Stimulated activated CD4-positive, alpha-beta T cell treated with anti-CD3 and anti-CD28 coated beads, Interleukin-1b, Interleukin-23, amount 100 ng/mL, for 24 hours (primary cell): ENCODE measurements at places on chromosomes 7 and 10.

GRCh38 chr10:43262902-43263466 lies 3.9 kb downstream of the RASGEF1A start:
- no peak for DNase-seq

DNA sequence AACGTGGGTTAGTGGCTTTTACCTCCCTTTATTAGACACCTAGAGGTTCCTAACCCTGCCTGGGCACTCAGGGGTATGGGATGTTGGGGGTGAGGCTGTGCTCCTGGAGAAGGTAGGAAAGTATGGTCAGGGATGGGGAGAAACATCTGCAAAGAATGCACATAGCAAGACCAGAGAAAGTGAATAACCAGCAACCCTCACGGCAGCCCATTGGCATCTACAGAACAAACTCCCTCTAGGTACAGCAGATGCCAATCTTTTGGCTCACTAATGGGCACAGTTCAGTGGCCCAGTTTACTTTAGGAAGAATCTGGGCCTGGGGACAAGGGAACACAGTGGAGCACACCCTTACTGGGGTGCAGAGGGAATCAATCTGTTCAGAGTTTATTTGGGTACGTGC lies 143.9 kb downstream of the JAZF1 start:
- DNase-seq = no peak

DNA sequence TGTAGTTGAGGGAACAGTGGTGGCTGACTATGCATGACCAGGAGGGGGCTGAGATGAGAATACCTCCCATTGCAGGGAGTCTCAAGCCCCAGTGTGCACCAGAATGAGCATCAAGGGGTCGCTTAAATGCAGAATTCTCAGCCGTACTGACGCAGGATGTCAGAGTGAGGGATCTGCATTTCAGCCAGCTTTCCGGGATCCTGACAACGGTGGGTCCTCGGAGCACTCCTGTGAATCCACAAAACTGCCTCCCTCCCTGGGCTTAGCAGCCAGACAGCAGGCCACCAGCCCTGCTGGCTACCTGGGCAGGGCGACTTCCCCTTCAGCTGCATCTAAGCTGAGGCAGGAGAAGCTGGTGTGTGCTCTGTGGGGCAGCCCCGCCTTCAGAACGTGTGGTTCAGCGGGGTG lies 21.8 kb upstream of the LOXL4 start:
- DNase-seq = no peak

DNA sequence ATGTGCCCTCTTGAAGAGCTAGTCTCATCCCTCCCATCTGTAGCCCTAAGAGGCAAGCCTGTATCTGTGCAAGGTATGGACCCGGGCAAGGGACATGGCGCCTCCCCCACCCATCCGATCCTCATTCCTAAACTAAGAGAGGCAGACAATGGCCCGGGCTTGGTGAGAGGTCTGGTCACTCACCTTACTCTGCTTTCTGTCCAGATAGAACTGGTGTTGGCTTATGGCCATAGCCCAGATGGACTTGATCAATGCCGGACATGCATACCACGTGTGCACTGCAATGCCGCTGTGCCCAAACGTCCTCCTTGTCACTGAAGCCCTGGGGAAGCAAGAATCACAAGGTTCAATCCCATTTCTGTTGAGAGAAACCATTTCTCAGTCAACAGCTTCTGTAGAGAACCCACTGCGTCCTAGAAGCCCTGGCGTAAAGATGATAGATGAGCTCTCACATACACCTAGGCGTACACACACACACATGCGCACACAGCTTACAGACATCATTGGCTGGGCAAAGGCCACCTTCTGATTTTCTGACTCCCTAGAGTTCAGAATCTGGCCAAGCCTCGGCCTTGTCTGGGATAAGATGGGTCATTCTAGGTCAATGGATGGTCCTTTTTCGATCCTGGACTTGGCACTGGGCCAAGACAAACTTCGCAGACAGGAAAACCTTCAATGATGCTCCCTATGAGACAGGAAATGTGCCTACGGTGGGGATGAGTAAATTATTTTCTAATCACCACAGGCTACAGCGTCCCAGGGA lies 114.6 kb downstream of the PRPF18 start:
- no peak for DNase-seq

DNA sequence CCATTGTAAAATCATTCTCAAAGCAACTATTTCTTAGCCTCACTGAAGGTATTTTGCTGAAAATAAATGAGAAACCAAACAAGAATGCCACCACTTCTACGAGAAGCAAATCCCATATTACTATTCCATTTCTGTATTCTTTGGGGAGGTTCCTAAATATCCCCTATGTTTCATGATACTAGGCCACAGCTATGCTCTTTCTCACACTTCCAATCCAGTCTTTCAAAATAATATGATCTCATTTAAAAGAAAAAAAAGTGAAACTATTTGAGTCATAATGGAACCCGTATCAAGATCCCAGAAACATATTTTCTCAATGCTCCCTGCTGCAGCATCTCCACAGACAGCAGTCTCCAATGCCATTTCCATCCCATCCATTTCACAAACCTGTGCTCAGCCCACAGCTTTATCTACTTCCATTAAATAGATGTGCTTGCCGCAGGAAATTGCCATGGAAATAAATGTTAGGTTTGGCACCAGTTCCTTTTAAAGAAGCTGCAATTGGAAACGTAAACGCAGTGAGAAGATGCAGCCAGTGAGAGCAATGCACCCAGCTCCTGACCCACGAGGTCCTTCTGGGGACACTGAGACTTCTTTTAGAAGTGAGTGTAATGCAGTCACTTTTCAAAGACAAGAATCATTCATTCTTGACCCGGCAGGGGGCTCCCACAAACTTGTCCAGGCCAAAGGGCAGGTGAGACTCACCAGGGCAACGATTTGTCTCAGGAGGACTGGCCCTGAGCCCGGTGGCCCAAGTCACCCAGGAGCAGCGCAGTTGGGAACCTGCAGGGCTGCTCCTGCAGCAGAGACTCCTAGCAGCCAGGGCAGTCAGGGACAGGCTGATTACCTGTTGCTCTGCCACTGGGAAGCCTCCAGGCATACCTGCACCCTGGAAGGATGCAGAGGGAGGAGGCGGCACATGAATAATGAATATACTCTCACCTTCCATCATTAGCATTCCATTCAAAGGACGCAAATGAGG lies 99.6 kb downstream of the C10orf90 start:
- DNase-seq = no peak

DNA sequence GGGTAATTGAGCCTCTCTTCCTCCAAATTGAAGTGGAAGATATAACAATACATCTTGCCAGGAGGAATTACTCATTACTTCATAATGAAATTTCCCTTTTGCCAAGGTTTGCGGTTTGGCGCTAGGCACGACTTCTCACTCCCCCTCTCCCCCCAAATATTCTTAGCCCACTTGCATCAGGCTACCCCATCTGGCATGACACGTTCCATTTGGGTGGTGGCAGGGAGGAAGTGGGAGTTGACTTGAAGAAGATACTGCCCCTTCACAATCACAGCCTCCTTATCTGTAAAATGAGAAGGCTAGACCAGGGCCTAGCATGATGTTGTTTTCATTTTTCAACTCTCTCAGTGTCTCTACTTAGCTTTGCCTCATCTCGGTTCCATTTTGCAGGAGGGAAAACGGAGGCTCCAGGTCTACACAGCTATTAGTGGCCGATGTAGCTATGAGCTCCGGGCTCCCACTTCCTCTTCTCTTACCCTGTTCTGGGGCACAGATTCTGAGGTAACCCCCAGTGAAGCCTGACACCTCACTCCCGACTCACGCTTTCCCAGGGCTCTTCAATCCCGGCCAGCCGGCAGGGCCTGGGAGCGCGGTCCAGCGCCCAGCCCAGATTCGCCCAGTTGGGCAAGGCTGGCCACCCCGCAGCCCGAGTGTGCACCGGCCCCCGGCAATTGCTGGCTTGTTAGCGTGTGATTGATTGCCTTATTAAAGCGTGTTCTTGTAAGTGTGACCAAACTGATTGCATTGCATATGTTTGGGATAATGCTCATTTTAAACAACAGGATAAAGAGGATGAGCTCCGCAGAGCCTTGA lies 6.5 kb downstream of the EVX1 start:
- no peak for DNase-seq

DNA sequence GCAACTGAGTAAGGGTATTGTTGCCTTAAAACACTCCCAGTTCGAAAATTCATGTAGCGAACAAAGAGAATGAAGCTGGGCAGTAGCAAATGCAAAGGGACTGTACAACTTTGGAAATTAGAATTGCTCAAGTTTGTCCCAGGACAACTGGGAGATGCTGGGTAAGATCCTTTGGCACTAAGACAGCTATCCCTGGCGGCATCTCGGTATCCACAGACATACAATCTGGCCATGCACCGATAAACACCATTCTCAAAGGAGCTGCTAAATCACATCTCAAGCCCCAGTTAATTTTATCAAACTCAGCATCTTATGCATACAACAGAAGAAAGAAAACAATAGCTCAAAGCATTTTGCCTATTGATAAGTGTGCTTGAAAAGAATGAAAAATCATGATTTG lies 177.3 kb downstream of the AMPH start:
- no peak for DNase-seq
